Left renal pelvis (tissue), 4 donors: ENCODE measurements at places on chromosomes 2 and 18. TPM values are rescaled to one million over a fixed set of nuclear protein-coding genes. Genes with fewer than 3 reads are reported as not detected.

DNA sequence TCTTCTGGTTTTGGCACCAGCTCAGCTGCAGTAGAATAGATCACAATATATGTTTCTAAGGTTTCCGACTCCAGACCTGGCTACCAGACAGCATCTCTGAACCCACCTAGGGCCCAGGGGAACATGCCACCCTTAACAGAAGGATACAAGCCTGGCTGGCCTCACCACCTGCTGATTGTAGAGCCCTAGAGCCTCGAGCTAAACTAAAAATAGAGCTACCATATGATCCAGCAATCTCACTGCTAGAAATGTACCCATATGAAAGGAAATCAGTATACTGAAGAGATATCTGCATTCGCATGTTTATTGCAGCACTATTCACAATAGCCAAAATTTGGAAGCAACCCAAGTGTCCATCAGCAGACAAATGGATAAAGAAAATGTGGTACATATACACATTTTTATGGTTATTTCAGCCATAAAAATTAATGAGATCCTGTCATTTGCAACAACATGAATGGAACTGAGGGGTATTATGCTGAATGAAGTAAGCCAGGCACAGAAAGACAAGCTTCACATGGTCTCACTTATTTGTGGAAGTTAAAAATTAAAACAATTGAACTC lies 242.4 kb upstream of the SLC39A10 start:
- DNase-seq: no peak

DNA sequence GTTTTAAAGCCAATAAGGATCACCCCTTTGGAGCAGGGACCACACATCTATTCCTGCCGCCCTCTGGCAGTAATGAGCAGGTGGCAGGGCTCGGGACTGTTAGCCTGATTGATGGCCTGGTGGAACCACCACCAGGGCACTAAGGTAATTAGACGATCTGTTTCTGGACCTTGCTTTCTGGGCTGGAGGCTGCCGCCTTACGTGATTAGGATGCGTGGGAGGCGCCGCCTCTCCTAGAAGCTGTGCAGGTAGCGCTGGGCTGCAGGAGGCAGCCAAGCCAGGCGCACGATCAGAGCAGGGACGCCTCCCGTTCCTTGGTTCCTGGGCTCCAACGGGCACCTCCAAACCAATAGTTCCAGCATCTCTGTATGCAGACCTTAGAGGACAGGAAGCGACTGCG lies 242.6 kb upstream of the RAB12 start:
- DNase-seq: no peak

The WDPCP gene
- 11.1 TPM for polyA plus RNA-seq

DNA sequence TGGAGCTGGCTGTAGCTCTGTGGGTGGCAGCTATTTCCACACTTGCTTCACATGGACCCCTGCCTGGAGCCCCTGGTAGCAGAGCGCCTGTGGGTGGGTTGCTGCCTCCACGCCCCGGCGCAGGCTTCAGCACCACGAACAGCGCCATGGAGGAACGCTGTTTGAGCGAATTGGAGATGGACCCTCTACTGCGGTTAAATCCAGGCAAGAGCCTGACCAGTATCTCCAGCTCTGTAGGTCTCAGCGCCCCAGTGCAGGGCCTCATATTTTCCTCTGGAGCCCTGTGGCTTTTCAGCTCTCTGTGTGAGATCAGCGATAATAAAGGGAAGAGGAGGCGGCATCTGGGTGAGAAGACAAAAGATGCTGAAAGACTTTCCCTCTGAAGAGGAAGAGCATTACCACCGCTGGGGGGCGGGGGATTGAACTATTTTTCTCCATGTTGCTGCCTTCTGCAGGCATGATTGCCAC lies 12.0 kb downstream of the ONECUT2 start:
- DNase-seq: no peak

The COLEC11 gene
- 0.72 TPM for polyA plus RNA-seq

- DNase-seq: no peak
Measured at GRCh38 chr18:50405582-50406271, 30.9 kb downstream of the SKA1 start.

The AFF3 gene
- polyA plus RNA-seq: 19.5 TPM
